ENCODE measurements at places on chromosomes 13 and 19.

DNA sequence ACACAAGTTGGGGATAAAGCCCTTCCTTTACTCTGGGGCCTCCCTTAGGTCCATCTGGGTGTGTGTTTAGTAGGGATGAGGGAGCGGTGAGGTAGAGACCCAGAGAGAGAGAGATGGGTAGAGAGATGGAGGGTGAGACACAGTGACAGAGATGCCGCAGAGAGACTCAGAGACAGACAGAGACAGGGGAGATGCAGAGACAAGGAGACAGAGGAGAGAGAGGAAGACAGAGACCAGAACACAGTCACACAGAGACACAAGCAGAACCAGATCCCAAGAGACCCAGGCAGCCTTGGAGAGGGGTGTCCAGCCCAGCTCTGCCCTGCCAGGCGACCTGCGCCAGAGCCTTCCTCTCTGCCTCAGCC lies 2.4 kb downstream of the KLK1 start:
- no peak for DNase-seq

DNA sequence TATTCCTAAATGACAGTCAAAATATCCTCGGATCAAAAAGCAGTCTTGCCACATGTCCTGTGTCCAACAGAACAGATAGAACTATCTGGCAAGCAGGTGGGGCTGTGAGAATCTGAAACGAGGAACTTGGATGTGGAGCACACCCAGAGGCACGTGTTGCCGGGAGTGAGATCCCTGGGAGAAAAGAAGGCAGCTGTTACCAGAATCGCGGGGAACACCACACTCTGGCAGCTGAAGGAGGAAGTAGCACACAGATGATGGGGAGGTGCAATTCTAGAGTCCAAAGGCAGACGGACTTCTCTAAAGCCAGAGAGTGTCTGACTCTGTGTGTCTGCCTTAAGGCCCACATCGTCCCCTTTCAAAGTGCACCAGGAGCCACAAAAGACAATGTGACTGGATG lies 22.3 kb downstream of the SLC7A1 start:
- no peak for DNase-seq

- DNase-seq, result no peak
Observed at GRCh38 chr13:26041444-26041843, 10.4 kb downstream of the SHISA2 start.

GRCh38 chr19:31392464-31392863 lies 43.2 kb upstream of the TSHZ3 start:
- no peak for DNase-seq

GRCh38 chr13:44267980-44268379 lies 105.6 kb upstream of the SERP2 start:
- no peak for DNase-seq

DNA sequence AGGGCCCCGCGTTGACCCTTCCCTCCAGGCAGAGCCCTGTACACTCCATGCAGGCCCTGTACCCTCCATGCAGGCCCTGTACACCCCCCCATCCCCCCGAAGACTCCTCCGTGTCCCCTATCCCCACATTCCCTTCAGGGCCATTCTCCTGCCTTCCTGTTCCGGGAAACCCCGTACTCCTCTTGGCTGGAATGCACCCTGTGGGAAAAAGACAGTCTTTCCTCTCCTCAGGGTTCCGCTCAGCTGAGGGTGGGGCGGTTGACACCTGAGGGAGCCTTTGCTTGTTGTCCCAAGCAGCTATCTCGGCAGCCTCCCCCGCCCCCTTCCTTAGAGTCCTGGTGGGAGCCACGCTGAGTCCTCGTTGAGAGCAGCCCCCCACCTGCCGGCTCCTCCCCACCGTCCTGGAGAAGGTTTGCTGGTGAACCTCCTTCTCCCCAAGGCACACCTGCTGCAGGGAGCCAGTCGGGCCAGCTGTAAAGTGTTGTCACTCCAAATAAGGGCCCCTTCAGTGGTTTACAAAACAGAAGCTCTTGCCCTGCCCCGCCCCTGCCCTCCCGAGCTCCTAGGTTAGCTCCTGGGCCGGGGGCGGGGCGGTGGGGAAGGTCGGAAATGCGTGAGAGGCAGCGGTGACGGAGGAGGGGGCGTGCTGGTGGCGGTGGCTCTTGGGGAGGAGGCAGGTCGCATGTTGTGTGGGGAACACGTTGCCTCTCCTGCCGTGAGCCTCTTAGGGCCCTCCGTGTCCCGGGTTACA lies 1.5 kb downstream of the GNA11 start:
- peak; percentile 52 for DNase-seq

- no peak for DNase-seq
Observed at GRCh38 chr13:24627090-24627714, 53.0 kb upstream of the ATP12A start.

GRCh38 chr13:84430446-84430845 lies 548.2 kb upstream of the SLITRK1 start:
- no peak for DNase-seq

- DNase-seq, result no peak
Observed at GRCh38 chr13:31330236-31330635, 130.5 kb downstream of the B3GLCT start.
